ENCODE measurements at places on chromosomes 6 and 20.

DNA sequence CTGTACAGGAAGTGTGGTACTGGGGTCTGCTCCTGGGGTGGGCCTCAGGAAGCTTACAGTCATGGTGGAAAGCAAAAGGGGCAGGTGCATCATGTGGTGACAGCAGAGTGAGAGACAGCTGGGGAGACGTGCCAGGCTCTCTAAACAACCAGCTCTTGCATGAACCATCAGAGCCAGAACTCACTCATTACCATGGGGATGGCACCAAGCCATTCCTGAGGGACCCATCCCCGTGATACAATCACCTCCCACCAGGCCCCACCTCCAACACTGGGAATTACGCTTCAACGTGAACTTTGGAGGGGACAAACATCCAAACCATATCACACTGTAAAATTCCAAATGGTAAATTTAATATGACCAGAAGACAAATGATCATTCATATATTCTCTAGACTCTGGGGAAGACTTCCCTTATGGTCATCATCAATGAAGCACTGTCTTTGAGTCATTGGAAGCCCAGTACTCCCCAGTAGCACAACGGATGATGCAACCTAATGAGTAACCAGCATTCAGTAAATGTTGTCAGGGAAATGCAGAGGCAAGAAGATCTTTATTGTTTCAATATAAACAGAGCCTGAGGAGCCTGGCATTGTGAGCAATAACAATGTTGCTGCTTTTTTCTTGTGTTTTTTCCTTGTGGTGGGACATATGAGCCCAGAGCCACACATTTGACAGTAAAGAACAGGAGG is 48.2 kb upstream of the RALY start:
- peak; percentile 81 for DNase-seq

GRCh38 chr6:121521164-121521555 is 85.7 kb downstream of the GJA1 start:
- no peak for DNase-seq

GRCh38 chr6:23327621-23328020 is 758.3 kb downstream of the HDGFL1 start:
- DNase-seq, result no peak

GRCh38 chr6:16318538-16318937 is 80.2 kb downstream of the GMPR start:
- no peak for DNase-seq

- no peak for DNase-seq
Measured at GRCh38 chr20:15613530-15613929, 959.7 kb downstream of the KIF16B start.

DNA sequence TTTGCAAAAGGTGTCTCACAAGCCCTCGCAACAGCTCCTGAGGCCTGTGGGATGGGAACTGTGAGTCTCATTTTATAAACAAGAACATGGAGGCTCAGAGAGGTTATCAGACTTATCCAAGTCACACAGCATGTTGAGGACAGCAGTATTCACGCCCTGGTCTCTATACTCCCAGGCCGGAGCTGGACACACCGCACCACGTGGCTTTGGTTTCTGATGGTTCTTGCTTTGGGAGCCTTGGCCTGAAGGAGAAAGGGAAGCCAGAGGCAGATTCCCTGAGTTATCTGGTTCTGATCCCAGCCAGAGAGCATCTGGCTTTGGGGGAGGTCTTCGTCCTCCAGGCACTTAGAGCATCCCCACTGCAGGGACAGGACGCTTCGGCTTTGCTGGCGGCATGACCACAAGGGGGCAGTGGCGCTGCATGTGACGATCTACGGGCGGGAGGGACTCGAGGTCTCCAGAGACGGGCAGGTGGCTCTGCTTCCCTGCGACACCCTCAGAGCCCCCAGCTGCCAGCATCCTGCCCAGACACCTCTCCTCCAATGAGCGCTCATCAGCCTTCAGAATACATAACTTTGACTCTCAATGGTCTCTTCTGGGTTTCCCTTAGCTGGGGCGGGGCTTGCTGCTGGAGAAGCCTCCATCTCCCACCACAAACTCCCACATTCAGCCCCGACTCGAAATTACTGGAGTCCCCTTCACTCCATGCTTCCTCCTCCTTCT is 51.4 kb upstream of the SAYSD1 start:
- peak; percentile 82 for DNase-seq

- DNase-seq, result no peak
Measured at GRCh38 chr6:42599558-42599957, 35.7 kb downstream of the UBR2 start.

- DNase-seq, result no peak
Measured at GRCh38 chr20:44983093-44983674, 16.9 kb downstream of the STK4 start.

GRCh38 chr20:25437153-25437581 is 29.7 kb downstream of the GINS1 start:
- no peak for DNase-seq

- peak; percentile 11 for DNase-seq
Measured at GRCh38 chr6:29603930-29604329, 19.0 kb downstream of the OR2H2 start.

DNA sequence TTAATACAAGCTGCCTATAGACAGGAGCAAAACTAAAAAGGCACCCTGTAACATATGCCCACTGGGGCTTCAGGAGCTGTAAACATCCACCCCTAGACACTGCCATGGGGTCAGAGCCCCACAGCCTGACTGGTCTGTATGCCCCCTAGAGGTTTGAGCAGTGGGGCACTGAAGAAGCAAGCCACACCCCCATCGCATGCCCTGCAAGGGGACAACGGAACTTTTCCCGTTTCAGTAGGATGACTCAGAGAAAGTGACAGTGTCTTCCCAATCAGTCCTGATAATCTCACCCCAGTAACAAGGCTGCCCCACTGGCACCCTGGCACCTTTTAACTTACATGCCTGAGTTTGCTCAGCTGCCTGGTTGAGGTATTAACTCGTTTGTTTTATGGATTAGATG is 35.9 kb downstream of the BEND3 start:
- no peak for DNase-seq

DNA sequence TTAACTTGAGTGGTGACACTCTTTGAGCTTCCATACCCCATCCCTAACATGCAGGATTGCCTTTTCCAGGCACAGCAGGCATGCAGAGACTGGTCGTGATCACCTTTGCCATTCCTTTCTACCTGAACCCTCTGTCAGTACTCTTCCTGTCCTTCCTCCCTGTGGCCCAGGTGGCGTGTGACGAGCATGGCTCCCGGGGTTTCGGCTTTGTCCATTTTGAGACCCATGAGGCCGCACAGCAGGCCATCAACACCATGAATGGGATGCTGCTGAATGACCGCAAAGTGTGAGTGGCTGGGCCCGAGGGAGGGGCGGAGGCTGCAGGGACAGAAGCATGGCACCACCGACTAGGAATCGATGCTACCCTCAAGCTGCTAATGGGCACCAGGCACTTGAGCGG is 6.7 kb downstream of the PABPC1L start:
- no peak for DNase-seq

DNA sequence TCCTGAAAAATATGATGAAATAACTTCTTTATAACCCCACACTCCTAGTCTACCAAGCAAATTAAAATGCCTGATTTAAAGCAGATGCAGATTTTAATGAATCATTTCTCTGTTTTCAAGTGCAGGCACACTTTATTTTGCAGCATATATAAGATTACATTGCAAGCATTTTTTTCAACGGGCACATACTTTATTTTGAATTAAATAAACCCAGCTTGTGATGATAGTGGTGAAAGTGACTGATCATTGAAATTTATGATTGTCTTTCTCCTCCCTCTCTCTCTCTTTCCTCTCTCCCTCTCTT is 12.2 kb upstream of the MOXD1 start:
- no peak for DNase-seq

- DNase-seq, result no peak
Measured at GRCh38 chr6:159325476-159325875, 156.3 kb downstream of the FNDC1 start.

GRCh38 chr6:16344756-16345155 is 106.4 kb downstream of the GMPR start:
- DNase-seq, result no peak

DNA sequence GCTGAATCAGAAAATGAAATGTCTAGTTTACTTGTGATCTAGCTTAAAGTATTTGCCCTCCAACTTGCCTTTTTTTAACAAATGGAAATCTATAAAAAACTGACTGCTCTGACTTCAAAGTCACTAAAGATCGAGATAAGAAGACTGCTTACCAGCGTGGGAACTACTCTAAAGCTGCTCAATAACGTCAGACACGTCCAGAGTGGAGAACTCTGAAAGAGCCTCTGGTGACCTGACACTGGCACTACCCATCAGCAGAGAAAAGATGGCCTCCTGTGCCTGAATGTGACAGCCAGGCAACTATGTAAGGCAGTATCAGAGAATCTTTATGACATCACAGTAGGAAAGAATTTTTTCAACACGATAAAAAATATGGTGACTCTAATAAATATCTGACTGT is 202.1 kb upstream of the SHLD1 start:
- DNase-seq, result no peak

GRCh38 chr20:9290331-9290730 is 221.4 kb downstream of the PLCB4 start:
- no peak for DNase-seq

DNA sequence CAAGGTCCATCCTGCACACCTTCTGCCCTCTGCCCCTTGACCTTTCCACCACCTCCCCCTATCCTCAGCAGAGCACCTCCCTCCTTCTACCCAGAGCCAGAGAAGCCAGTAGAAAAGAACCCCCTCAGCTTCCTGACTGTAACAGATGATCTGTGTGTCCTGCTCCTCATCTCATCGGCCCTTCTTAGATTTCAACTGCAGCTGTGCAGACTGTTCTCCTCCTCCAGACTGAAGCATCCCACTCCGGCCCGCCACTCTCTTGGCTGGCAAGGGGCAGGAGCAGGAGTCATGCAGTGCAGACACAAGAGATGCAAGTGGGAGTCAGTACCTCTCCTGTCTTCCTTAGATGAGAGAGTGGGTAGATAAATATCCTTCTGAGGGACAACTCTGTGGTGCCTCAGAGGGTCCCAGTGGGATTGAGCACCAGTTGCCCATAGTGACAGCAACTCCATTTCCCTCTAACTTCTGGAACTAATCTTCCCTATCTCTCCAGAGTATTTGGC is 163.5 kb upstream of the MLN start:
- no peak for DNase-seq

DNA sequence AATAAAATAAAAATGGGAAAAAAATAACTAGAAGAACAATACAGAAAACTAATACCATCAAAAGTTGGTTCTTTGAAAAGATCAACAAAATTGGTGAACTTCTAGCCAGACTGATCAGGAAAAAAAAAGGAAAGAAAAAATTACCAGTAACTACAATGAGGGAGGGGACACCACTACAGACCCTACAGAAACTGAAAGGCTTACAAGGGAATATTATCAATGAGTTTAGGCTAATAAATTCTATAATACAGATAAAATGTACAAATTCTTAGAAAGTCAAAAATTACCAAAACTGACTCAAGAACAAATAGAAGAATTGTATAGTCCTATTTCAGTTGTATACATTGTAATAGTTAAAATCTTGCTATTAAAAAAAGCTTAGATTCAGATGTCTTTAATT is 141.8 kb downstream of the COL19A1 start:
- no peak for DNase-seq

DNA sequence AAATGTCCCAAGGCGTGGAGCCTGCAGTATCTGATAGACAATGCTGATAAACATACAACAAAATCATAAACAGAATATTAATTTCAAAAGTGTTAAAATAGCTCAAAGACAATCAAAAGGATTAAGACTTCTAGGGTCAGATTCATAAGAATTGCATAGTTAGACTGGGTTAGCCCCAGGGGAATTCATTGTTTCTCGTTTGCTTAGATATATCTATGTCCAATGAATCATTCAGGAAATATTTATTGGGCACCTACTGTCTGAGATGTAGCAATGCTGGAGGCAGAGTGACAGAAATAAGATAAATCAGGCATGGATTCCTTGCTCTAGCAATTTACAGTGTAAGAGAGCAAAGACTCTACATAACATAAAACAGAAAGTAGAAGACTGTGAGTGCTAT is 124.4 kb upstream of the PRL start:
- no peak for DNase-seq

- DNase-seq, result no peak
Measured at GRCh38 chr6:107712665-107713551, 111.2 kb downstream of the SCML4 start.

DNA sequence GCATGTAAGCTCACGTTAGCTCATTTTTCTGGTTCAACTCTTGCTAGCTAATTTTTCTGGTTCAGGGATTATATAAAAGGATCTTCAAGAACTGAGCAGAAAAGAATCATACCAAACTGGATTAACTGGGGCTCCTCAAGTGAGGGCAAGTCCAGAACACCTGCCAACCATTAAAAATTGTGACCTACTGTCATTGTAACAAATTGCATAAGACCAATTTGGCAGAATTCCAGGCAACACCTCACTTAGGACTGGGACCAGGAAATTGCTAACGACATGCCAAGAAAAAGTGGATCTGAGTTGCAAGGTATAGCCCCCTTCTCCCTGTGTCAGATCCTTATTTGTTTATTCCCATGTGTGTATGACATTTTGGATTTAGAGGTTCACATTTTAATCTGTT is 216.6 kb downstream of the HIVEP2 start:
- no peak for DNase-seq

GRCh38 chr6:41399424-41399823 is 64.0 kb downstream of the NCR2 start:
- DNase-seq, result no peak

DNA sequence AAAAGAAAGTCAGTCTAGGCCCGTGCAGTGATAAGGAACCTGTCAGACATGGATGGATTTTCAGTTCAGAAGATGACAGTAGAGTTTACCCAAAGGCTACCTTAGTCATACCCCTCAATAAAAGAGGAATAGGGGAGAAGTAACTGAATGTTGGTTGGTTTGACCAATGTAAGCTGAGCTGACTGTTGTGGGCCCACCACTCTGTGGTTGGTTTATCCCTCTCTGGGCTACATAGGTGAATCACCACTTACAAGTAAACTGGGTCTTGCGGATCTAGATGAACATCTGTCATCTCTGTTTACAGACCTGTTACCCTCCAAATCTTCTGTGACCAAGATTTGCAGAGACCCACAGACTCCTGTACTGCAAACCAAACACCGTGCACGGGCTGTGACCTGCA is 37.2 kb upstream of the MYLK2 start:
- no peak for DNase-seq

GRCh38 chr6:43335469-43335868 is 26.8 kb upstream of the CRIP3 start:
- no peak for DNase-seq

DNA sequence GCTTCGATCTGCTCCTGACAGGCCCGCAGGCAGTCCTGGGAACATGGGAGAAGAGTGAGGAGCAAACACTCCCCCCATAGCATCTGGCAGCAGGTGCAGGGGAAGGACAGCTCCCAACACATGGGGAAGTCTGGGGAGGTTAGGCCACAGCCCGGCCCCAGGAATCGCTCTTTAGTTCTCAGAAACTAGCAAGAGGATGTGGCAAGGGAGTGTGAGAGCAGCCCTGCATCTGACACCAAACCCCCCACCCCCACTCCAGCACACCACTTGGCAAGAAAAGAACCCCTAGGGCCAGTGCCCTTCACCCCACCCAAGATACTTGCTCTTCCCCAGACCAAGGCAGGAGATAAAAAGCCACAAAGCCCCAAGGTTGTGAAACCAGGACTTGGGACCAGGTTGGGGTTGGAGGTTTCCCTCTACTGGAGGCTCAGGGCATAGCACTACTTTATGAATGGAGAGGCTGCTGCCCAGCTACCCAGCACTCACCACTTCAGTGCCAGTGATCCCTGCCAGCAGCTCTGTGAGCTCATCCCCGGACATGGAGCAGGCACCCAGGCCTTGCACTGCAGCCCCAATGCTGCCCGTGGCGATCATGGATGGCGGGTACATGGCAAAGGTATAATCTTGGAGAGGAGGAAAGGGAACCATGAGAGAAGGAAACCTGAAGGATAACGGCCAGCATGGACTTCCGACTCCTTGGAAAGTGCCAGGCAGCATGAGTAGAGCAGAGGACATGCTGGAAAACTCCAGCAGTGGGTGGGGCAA is 5.4 kb downstream of the CCND3 start:
- peak; percentile 89 for DNase-seq

Data from midbrain (tissue), 1 donor.